ENCODE measurements at places on chromosomes 4 and X. TPM values are rescaled to one million over a fixed set of nuclear protein-coding genes. Genes with fewer than 3 reads are reported as not detected.

GRCh38 chr4:185936650-185937376 lies 124.8 kb upstream of the SORBS2 start:
- no peak for DNase-seq

DNA sequence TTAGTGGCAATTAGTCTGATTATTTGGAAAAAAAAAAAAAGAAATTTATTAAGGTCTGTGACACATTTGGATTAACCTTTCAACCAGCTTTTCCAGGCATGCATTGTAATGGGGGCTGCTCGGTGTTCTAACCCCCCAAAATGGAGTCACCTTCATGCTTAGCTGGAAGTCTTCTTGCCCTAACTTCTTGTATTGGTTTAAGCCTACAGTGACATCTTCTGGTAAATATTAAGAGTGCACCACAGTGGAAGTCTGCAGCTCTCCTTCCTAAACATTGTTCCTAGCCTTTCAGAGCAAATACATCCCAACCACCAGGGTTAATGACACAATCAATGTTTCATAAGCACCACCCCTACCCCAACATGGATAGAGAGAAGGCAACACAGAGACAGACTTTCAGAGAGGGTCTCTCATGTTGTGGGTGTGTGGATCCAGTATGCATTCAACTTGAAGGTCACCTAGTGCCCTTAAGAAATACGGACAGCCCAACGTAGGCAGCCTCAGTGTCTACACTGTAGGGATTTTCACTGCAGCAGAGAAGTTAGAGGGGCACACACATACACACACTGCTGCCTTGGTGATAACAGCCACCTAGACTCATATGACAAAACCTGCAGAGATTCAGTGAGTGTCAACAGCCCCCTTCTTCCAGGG lies 142.9 kb upstream of the MBNL3 start:
- no peak for DNase-seq

- no peak for DNase-seq
Observed at GRCh38 chr4:121789455-121789854, 11.7 kb upstream of the EXOSC9 start.

DNA sequence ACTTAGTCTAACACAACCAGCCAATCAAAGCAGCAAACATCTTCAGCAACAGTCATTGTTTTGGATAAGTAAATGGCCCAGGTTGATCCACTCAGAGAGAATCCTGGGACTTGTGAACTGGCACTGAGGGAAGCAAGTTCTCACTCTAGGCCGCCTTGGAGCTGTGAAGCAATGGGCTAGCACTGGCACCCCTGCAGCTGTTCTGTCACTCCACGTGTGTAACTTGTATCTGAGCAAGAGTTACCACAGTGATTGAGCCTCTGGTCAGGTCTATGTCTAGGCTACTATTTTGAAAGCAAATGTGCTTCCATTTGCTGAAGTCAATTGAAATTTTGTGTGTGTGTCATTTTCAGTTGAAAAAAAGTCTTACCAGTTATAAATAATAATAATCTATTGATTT lies 57.2 kb upstream of the HS3ST1 start:
- no peak for DNase-seq

GRCh38 chr4:1720163-1720983 lies 750 bp downstream of the TMEM129 start:
- peak; percentile 40 for DNase-seq

DNA sequence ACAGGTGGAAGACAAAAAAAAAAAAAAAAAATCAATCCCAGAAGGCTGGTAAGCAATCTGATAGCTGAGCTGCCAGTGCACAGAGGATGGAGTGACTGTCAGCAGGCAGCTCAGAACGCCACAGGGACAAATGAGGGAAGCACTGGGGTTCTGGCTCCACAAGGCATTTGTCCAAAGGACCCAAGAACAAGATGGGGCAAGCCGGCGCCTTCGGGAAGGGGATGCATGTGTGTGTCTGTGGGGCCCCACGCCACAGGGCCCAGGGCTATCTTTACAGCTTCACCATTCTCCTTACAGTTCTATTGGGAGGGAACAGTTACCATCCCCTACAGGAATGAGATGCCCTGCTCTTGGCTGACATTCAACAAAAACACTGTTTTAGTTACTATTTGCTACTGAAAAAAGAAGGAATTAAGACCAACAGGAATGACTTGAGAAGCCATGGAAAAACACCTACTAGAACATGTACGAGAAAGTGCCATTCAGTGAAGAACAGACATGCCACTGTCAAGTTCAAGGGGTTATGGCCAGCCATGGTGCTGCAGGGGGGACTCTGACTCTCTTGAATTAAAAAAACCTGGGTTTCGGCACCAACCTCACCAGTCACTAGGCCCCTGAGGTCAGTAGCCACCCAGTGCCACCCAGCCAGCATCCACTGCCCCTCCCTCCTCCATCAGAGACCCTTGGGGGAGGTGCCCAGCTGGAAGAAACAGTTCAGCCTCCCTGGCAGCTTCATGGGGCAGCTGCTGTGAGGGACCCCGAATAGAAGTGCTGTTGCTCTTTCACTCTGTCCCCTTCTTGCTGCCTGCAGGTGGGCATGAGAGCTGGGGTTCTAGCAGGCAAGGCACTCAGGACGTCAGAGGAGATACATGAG lies 18.5 kb downstream of the WDR1 start:
- no peak for DNase-seq

- no peak for DNase-seq
Observed at GRCh38 chr4:140932501-140933045, 176.4 kb upstream of the TBC1D9 start.

DNA sequence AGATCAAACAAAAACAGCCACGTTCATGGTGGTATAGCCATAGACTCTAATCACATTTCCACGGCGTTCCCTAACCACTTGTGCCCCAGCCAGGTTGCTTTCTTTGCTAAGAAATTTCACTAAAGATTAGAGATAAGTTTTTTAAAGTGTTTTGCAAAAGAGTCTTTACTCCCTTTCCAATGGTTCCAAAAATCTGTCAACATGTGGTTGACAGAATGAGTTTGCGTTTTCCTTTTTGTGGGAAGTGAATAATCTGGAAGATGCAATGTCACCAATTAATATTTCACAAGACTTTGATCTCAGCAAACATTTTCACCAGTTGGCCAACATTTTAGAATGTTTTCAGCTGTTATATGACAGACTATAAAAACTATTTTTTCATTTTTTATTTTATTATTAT lies 35.3 kb downstream of the CXCL1 start:
- no peak for DNase-seq

- DNase-seq = no peak
Observed at GRCh38 chr4:165592386-165592785, 213.6 kb downstream of the CPE start.

- DNase-seq = no peak
Observed at GRCh38 chr4:76293772-76294171, 12.8 kb upstream of the STBD1 start.

- DNase-seq = no peak
Observed at GRCh38 chr4:11271263-11271662, 157.4 kb downstream of the HS3ST1 start.

DNA sequence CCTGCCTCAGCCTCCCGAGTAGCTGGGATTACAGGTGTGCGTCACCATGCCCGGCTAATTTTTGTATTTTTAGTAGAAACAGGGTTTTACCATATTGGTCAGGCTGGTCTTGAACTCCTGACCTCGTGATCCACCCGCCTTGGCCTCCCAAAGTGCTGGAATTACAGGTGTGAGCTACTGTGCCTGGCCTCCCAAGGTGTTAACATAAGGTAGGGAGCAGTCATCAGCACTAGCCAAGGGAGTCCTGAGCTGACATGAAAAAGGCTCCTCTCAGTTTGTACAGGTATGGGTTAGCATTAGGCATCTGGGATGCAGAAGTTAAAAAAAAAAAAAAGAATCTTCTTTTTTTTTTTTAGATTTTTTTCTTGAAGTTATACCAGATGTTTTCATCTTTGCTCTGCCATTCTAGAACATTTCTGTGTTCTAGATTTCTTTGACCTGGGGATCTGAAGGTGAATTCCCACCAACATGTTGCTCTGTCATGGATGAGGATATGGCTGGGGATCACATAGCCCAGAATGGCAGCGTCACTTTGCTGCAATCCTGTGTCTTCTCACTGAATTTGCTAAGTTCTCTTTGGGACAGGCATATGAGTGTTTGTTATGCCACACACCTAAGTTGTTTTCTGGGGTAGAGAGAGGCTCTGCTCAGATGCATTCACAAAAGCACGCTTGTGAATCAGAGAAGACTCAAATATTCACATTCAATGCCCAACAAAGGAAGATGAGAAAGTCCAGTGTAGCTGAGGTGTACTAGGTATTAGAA lies 24.4 kb upstream of the PLA2G12A start:
- no peak for DNase-seq

DNA sequence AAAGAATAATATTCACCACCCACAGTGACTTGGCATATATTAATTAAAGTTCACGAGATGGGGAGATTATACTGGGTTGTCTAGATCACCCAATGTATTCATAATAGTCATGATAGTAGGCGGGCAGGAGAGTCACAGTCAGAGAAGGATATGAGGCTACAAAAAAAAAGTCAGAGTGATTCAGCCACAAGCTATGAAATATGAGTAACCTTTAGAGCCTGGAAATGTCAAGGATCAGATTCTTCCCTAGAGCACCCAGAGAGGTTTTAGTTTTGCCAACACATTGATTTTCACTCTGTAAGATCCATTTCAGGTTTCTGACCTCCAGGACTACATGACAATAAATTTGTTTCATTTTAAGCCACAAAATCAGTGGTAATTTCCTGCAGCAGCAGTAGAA lies 501.9 kb downstream of the GABRG1 start:
- no peak for DNase-seq

- DNase-seq = no peak
Observed at GRCh38 chr4:123893011-123893981, 496.7 kb downstream of the SPRY1 start.

DNA sequence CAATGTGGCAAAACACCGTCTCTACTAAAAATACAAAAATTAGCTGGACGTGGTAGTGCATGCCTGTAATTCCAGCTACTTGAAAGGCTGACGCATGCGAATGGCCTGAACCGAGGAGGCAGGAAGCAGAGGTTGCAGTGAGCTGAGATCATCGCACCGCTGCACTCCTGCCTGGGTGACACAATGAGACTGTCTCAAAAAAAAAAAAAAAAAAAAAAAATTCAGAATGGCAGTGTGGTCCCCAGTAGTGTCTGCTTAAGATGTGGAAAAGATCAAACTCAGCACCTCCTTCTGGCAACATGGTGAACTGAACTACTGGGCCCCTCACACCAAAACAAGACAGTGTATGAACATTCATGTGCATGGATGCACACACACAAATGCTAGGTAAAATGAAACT lies 32.2 kb downstream of the SMS start:
- DNase-seq = peak; percentile 20

DNA sequence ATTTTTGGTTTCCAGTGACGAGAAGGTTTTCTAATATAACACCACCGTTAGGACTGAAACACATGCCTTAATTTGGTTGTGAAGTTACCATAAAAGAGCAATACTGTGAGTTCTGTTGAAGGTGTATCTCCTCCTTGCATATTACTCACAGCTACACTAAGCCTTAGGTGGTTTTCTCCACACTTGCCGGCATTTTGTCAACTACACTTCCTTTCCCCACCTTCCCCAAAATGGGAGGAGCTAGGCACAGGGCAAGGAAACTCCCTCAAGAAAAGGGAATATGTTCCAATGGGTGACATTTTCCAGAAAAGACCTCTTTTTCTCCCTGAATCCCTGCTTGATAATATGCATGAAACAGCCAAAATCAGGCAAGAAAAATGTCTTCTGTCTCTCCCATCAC lies 44.8 kb downstream of the RELL1 start:
- no peak for DNase-seq

GRCh38 chr4:13562876-13563275 lies 18.6 kb upstream of the NKX3-2 start:
- DNase-seq = no peak

DNA sequence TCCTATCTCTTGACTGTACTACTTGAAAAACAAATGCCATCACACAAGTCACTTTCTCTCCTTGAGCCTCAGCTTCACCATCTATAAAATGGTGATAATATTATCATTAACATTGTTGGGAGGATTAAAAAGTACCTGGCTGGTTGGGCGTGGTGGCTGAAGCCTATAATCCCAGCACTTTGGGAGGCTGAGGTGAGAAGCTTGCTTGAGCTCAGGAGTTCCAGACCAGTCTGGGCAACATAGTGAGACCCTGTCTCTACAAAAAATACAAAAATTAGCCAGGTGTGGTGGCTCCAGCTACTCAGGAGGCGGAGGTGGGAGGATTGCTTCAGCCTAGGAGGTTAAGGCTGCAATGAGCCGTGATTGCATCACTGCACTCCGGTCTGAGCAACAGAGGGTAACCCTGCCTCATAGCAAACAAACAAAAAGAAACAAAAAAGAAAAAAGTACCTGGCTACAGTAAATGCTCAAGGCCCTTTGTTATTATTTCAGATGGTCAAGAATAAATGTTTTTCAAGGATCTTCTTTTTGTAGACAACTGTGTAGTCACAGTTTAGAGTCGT lies 120.3 kb downstream of the CHRNA9 start:
- DNase-seq = no peak

GRCh38 chr4:51930557-51930956 lies 87.6 kb downstream of the DCUN1D4 start:
- no peak for DNase-seq

DNA sequence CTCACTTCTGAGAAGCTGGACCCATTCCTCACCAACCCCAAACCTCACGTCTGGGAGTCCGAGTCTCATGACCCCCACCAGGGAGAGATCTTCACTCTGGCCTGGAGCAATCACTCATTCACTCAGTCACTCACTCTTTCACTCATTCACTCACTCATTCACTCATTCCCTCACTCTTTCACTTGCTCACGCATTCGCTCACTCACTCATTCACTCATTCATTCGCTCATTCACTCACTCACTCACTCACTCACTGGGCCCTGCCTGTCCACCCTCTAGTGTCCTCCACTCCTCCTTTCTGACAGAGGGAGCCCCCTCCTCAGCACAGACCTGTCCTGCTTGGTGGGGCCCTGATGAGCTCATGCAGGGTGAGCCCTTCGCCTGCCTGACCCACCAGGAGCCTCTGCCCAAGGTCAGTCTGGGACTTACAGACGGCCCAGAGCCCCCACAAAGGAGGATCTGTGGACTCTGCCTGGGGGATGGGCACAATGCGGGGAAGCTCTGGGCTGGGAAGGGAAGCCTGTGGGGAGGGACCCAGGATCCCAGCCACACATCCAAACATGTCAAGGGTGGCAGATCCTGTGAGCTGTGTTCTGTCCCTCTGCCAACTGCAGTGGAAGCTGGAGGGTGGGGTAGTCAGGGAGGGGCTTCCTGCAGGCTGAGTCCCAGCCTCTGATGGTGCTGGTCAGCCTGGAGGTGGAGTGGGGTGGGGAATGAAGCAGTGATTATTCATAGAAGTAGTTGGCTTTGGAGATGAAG lies 18.5 kb downstream of the CPZ start:
- no peak for DNase-seq

GRCh38 chr4:109559983-109560686 lies at the start of gene MCUB:
Gene MCUB, plus strand, starts transcription at chr4:109560246. Its CDS starts 92 bp downstream, at chr4:109560338.
- peak; percentile 92 for DNase-seq

GRCh38 chr4:74517996-74518395 lies 73.1 kb downstream of the AREG start:
- no peak for DNase-seq

- DNase-seq = no peak
Observed at GRCh38 chr4:74283614-74284013, 24.7 kb upstream of the EPGN start.

The ARHGAP36 gene
- total RNA-seq = not detected

The DUSP9 gene
- total RNA-seq = 0.10 TPM

The GPC3 gene
- 0.24 TPM for total RNA-seq

The SPP1 gene
- total RNA-seq = 1.0 TPM

The CSN1S1 gene
- not detected for total RNA-seq

The SLC6A14 gene
- not detected for total RNA-seq

The CISD2 gene
- 50.7 TPM for total RNA-seq

The PCDH18 gene
- not detected for total RNA-seq

The TCEAL7 gene
- not detected for total RNA-seq

The TRIM2 gene
- 0.16 TPM for total RNA-seq

All from activated T-helper 1 cell treated with anti-CD3 and anti-CD28 coated beads, Interleukin-12 subunit alpha, Interleukin-12 subunit beta, Interleukin-2, Interleukin-4 antibody, amounts not matched to agents 30 ng/mL and 10 ng/mL and 1 ng/mL, durations not matched to agents 14 hours and 24 hours and 36 hours (primary cell).